ENCODE measurements at places on chromosomes 12 and 14. TPM values are rescaled to one million over a fixed set of nuclear protein-coding genes. Genes with fewer than 3 reads are reported as not detected.

Gene CMTM5
- total RNA-seq = not detected

Gene TEX22
- total RNA-seq = 0.15 TPM

Gene TAS2R10
- 0.15 TPM for total RNA-seq

Gene ACSS3
- total RNA-seq = 0.10 TPM

Gene SLC22A17
- 7.3 TPM for total RNA-seq

Gene VRTN
- total RNA-seq = not detected

Gene KRT71
- not detected for total RNA-seq

Gene KRT74
- not detected for total RNA-seq

Gene PRB2
- total RNA-seq = not detected

Gene TTLL5
- 46.9 TPM for total RNA-seq

Gene SMIM41
- total RNA-seq = not detected

Gene PITPNM2
- total RNA-seq = 20.2 TPM

Gene NKX2-8
- not detected for total RNA-seq

Gene KIF21A
- total RNA-seq = 8.2 TPM

Gene FBLN5
- total RNA-seq = 1.1 TPM

Gene RD3L
- not detected for total RNA-seq

Gene ETFBKMT
- total RNA-seq = 2.6 TPM

Gene AQP2
- total RNA-seq = not detected

Gene DBX2
- not detected for total RNA-seq

Gene GARIN6
- total RNA-seq = not detected

Gene LRRC10
- not detected for total RNA-seq

Gene ATL1
- total RNA-seq = 6.3 TPM

Gene FOXM1
- 17.6 TPM for total RNA-seq

Gene COCH
- total RNA-seq = 1.8 TPM

Gene LRRC43
- 1.4 TPM for total RNA-seq

Gene NTF3
- not detected for total RNA-seq

Gene LPAR5
- not detected for total RNA-seq

Gene KCNH3
- total RNA-seq = not detected

Gene PSMC6
- 49.3 TPM for total RNA-seq

Gene PPFIA2
- total RNA-seq = not detected

Gene GPR162
- 2.0 TPM for total RNA-seq

Gene MYH6
- not detected for total RNA-seq

Gene RPGRIP1
- not detected for total RNA-seq

Gene TMEM179
- total RNA-seq = 0.53 TPM

Gene LTBP2
- total RNA-seq = 251 TPM

Gene GPD1
- 2.6 TPM for total RNA-seq

Gene AVPR1A
- not detected for total RNA-seq

Gene NFE2
- not detected for total RNA-seq

Gene IL31
- not detected for total RNA-seq

Gene LRRIQ1
- 0.88 TPM for total RNA-seq

Gene SAMD15
- 3.3 TPM for total RNA-seq

Gene DHH
- 0.05 TPM for total RNA-seq

Gene SPIC
- not detected for total RNA-seq

Gene UNC79
- total RNA-seq = under 0.01 TPM

Gene KRT4
- not detected for total RNA-seq

Gene OR6C2
- not detected for total RNA-seq

Gene CLEC7A
- 0.41 TPM for total RNA-seq

Gene TAC3
- total RNA-seq = not detected

Gene OAS2
- 80.4 TPM for total RNA-seq

Gene BATF
- total RNA-seq = not detected

All from glomerular endothelial cell (primary cell).